ENCODE measurements at places on chromosomes 2 and 18.

DNA sequence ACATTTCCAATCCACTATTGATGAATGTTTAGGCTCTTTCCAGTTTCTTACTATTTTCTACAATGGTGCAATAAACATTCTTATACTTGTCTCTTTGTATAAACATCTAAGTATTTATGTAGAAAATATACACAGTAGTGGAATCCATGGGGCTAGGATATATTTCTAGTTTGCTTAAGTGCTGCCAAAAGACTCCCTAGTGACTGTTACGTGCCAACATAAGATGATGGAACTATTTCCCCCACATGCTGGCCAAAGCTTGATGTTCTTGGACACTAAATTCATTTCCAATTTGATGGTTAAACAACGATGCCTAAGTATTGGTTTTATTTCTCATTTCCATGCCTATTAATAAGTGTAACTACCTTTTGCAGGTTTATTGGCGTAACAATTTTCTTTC, 378.4 kb upstream of the HNRNPA3 start:
- no peak for DNase-seq

DNA sequence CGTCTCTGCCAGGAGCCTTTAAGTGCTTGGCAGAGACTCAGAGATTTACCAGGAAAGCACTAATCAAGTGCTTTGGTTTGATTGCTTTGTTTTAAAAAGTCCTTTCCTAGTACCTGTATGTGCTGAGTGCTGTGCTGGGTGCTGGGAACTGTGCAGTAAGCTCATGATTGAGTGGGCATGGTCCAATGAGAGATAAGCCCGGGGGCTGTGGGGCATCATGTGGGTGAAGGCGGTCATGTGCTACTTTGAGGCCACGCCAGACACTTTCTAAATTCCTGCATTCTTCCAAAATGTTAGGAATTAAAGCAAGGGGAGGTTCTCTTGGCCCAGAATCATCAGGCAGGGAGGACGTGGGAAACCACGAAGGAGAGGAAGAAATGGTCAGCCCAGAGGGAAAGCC, 109.0 kb downstream of the ACAA2 start:
- no peak for DNase-seq

DNA sequence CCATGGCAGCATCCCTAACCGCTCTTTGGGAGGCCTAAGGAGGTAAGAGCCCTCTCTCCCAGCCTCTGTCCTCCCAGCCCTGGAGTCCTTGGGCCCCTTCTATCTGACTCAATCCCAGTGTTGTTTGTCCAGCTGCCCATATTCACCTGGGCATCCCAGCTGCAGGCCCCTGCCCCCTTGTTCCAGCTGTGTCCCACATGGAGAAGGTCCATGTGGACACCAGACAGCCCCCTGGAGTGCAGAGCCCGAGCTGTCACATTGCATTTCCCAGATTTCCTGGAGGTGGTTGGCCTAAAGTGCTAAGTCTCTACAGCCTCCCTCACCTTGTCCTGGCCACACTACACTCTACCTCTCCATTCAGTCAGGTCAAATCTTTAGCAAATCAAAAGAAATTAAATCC, 42.5 kb downstream of the PSD4 start:
- no peak for DNase-seq

DNA sequence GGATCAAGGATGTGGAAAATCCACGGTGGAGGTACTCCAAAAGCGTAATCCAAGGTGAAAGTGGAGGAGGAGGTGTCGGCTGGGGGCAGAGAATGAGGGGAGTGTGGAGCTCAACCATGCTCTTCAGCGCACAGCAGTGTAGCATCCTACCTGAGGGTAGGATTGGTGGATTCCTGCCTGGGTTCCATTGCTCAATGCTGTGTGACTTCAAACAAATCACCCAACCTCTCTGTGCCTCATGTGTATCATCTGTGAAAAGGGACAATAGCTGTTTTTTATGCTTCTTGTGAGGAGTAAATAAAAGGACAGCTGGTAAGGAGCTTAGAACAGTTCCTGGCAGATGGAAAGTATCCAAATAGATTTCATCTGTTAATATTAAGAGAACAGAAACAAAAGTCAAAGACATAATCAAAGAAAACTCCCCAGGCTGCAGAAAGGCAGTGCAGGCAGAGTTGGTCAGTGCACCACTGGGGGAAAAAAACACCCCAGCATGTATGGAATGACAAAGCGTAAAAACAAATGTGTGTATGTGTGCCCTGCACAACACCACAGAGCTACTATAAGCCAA, 130.0 kb upstream of the HDAC4 start:
- no peak for DNase-seq

GRCh38 chr2:128513116-128513960, 194.7 kb upstream of the HS6ST1 start:
- DNase-seq, result no peak

DNA sequence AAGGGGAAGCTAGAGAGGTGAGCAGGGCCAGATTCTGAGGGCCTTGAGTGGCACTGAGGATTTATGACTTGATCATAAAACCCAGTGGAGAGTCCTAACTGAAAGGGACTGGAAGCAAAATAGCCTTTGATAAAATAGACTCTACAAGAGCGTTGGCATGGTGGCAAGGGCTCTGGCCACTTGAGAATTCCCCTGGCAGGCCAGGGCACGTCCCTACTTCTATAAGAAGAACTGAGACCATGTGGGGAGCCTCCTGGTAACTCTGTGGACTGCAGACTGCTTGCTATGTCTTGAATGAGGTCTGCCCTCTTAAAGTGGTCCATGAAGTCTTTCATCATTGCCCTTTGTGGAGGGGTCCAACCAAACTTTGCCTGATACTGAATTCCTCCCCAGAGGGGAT, 324.8 kb downstream of the ALK start:
- DNase-seq, result no peak

DNA sequence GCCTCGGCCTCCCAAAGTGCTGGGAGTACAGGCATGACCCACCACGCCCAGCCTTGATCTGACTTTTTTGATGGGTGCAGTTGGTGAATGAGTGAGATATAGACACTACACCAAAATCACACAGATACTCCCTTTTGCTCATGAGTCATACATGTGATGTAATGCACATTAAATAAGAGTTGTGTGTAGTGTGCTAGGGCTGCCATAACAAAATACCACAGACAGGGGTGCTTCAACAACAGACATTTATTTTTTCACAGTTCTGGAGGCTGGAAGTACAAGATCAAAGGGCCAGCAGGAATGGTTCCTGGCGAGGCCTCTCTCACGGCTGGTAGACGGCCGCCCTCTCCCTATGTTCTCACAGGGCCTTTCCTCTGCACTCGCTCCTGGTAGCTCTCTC, 46.6 kb downstream of the GBX2 start:
- no peak for DNase-seq

- DNase-seq, result no peak
Measured at GRCh38 chr2:70513738-70514137, 39.9 kb downstream of the TGFA start.

DNA sequence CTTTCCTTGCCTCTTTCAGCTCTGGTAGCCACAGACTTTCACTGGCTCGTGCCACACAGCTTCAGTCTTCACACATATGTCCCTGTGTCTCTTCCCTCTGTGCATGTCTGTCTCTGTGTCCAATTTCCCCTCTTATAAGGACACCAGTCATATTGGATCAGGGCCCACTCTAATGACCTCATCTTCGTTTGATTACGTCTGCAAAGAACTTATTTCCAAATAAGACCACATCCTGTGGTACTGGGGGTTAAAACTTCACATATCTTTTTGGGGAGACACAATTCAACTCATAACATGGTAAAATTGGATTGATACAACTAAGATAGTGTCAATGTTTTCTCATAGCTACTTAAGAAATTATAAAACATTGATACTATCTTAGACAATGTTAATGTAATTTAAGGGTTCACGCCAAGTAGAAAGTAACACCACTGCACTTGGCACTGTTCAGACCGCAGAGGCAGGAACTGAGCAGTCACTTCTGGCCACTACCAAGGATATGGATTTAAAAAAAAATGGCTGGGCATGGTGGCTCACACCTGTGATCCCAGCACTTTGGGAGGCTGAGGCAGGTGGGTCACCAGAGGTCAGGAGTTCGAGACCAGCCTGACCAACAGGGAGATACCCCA, 119.6 kb upstream of the EPAS1 start:
- DNase-seq, result no peak

DNA sequence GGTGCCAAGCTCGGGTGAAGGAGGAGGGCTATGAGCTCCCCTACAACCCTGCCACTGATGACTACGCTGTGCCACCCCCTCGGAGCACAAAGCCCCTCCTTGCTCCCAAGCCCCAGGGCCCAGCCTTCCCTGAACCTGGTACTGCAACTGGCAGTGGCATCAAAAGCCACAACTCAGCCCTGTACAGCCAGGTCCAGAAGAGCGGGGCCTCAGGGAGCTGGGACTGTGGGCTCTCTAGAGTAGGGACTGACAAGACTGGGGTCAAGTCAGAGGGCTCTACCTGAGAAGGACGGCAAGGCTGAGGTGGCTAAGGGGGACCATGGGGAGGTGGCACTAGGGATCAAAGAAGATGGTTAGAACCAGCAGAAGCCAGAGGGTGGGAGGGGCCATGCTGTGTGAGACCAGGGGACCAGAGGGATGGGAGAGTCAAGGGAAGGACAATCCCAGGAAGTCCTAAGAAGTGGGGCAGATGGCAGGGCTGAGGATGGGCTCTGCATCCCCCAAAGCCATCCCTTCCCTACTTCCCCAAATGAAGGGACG, 2.4 kb downstream of the DOK1 start:
- no peak for DNase-seq

- DNase-seq, result no peak
Measured at GRCh38 chr2:10504370-10504993, 56.4 kb upstream of the ODC1 start.

DNA sequence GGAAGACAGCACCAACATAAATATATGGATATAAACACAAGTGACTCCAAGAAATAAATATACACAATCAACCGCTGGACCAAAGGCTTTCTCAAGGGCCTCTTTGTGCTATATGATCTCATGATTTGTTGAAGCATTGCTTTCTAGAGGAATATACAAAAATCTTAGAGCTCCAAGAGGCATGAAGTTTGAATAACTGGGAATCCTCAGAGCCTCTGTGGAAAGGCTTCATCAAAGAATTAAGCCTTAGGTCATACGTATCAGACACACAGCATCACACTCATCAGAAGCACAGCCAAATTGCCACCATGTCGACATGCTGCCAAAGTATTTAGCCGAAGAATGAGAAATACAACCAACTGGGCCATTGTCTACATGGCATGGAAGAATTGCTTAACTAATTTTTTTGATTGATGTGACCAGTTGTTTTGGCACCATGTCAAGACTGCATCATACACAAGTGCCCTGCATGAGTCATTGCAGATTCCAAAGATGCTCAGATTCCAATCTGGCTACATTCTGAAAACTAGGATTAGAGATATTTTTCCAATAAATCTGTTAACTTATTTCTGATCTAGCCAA, 860.6 kb upstream of the ZEB2 start:
- DNase-seq, result no peak

DNA sequence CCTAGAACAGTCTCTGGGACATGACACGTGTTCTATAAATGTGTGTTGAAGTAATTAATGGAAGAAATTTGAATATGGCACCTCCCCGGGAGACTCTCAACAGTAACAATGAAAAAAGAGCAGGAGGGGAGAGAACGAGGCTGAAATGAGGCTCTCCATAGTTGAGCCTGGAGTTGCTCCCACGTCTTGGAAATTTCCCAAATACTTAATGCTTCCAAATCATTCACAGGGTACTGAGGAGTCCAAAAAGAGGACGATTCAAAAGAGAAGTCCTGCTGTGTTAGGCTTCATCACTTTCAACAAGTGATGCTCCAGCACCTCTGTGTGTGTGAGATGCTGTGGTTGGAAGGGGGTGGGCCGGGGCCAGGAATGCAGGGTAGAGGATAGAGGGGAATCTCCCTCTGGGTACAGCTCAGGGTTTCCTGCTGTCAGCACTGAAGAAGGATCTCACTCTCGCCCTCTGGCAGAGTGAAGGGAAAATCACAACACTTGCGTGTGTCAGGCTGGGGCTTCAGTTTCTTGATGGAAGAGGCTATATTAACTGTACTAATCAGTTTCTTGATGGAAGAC, 18.1 kb upstream of the ZNF407 start:
- DNase-seq, result no peak

DNA sequence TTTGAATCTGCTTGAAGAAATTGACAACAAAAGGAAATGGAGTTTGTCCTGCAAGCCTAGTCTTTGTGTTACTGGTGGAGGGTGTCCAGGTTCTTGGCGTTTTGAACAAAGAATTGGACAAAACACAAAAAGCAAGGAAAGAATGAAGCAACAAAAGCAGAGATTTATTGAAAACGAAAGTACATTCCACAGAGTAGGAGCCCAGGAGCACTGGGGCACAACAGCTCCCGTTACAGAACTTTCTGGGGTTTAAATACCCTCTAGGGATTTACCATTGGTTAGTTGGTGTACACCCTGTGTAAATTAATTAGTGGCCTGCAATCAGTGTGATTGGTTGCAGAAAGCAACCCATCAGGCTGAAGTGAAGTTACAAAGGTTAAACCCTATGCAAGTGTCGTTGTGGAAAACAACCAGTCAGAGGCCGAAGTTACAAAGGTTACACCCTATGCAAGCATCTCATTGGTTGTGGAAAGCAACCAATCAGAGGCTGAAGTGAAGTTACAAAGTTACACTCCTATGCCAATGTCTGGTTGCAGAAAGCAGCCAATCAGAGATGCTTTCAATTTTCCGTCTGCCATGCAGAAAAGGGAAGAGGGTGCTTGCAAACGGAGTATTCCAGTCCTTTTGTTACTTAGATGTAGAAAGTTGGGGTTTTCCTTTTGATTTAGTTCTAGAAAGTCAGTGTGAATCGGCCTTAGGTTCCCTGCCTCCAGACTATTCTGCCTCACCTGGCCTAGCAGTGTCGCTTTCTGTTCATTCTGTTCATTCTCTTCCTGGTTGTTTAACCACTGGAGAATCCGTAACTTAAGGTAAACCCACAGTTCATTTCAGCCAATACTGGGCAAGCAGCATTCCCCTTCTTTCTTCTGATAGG, 47.6 kb upstream of the PTH2R start:
- DNase-seq, result no peak

DNA sequence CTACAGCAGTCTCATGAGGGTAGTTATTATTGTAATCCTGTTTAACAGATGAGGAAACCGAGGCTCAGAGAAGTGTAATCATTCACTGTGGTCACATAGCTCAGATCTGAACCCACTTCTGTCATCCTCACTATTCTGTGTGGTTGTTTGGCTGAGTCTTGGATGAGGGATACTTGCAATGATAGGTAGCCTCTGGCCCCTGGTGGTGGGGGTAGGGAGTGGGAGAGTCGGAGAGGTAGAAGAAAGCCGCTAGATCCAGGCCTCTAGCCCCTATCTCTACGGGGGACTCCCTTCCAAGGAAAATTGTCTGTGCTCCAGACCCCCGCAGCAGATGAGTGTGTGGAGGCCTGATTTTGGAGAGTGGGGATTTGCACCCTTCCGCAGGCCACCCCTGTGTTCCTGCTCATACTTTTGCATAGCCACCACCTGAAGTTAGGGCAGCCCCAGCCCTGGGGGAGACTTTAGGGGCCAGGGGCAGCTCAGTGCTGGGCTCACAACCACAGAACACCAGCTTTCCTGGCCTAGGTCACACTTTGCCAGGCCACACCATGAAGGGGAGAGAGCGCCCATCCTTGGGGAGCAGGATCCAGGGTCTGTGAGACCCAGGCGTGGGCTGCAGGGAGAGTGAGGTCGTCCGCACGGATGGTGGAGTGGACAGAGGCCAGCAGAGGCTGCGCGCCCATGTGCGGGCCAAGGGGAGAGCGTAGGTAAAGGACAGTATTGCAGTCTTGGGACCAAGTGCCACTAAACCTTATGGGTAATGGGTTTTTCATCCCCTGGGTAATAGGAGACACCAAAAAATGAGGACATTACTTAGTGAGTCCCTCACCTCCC, 148.2 kb downstream of the GLI2 start:
- DNase-seq, result no peak
